B cell (primary cell): ENCODE measurements at places on chromosomes 7 and 10. TPM values are rescaled to one million over a fixed set of nuclear protein-coding genes. Genes with fewer than 3 reads are reported as not detected.

Gene TRIM73
- polyA plus RNA-seq: 4.3 and 6.0 TPM in 2 replicates

Gene SPDYE1
- polyA plus RNA-seq: not detected in 2 replicates

Gene NOS3
- 0.54 and 0.75 TPM in 2 replicates for polyA plus RNA-seq

Gene SMKR1
- polyA plus RNA-seq: 0.58 and 0.66 TPM in 2 replicates

Gene HOXA6
- polyA plus RNA-seq: 0.18 TPM in 1 of 2 replicates, not detected in the other

Gene GPR37
- polyA plus RNA-seq: not detected in 2 replicates

Gene MYO3A
- 0.27 and 0.43 TPM in 2 replicates for polyA plus RNA-seq
